ENCODE measurements at places on chromosomes 7 and 10.

DNA sequence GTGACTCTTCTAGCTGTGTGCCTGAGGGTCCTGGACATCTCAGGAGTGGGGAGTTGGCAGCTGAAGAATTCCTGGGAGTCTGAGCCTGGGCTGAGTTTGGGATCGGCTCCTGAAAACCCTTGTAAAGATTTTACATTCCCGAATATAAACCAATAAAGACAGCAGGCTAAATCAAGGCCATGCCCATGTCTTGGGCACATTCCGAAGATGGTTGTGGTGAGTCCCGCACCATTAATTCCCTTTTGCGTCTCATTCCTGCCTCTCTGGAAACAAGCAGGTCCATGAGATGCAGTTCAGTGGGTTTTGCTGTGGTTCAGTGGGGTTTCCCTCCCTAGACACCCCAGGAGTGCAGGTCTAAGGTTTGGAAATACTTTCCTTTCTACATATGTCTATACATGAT, 90.9 kb downstream of the COL26A1 start:
- no peak for DNase-seq

DNA sequence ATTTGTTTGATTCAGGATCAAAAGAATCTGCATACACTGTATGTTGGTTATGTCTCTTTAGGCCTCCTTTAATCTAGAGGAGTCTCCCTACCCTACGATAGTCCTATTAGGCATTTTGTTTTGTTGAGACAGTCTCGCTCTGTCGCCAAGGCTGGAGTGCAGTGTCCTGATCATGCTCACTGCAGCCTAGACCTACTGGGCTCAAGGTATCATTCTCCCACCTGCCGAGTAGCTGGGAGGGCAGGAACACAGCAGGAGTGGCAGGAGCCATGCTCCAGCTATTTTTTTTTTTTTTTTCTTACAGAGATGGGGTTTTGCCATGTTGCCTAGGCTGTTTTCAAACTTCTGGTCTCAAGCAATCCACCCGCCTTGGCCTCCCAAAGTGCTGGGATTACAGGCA, 123.0 kb upstream of the DKK1 start:
- no peak for DNase-seq

- DNase-seq: no peak
Measured at GRCh38 chr7:50672045-50672444, 106.8 kb upstream of the DDC start.

GRCh38 chr7:39507866-39508551, 58.2 kb upstream of the YAE1 start:
- no peak for DNase-seq

- no peak for DNase-seq
Measured at GRCh38 chr10:91941426-91941825, 17.9 kb downstream of the BTAF1 start.
